NCI-H1105 treated with DMSO at 0.1 percent for 48 hours (cell line): ENCODE measurements at places on chromosomes 13 and 19.

DNA sequence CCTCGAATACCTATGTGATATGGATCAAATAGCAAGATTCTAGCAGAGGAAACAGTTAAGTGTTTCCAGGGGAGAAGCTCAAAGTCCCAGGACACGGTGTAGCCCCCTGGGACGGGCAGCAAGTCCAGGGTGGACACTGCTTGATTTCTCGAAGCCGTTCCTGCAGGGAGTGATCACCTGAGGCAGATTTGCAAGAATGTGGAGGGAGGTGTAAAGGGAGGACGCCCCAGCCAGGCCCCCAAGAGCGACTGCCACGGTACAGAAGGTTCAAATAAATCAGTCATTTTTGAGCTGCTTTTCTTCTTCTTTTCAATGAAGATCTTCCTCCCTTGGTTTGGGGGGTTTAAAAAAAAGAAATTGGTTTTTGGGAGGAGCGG is 41.4 kb downstream of the KLF2 start:
- DNase-seq: no peak

DNA sequence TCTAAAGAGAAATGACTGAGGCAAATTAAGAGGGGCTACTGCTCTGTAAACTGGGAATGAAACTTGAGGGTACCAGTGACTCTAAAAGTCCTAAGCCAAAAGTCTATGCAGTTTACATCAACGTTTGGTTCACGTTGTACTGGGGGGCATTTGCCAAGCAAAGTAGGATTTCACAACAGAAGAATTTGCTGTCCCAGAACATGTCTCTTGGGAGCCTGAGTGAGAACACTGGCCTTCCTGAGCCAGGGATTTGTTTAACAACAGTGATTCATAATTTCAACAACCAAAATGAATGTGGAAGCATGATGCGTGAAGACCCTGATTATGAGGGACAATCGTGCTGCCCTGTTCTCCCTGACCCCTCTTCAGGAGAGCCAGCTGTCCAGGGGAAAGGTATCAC is 178.0 kb downstream of the OXGR1 start:
- DNase-seq: no peak

DNA sequence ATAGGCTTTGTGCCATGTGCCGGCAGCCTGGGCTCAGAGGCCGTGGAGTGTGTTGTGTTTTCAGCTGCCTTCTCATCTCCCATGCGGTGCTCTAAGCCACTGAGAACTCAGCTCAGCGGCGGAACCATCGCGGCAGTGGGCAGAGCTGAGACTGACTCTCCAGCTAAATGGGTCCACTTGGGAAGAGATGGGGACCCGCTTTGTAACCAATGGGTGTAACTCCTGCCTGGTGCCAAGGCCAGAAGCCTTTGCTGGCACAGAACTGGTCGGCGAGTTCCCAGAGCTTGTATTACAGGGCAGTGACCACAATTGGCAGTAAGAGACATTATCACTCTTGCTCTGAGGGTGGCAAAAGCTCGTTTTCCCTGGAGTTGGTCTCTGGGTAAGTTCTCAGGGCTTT is 183.0 kb downstream of the STK24 start:
- no peak for DNase-seq

- DNase-seq: no peak
Measured at GRCh38 chr19:38030686-38031422, 123.8 kb downstream of the SIPA1L3 start.

GRCh38 chr13:90806016-90806615 is 541.4 kb upstream of the MIR17HG start:
- no peak for DNase-seq

DNA sequence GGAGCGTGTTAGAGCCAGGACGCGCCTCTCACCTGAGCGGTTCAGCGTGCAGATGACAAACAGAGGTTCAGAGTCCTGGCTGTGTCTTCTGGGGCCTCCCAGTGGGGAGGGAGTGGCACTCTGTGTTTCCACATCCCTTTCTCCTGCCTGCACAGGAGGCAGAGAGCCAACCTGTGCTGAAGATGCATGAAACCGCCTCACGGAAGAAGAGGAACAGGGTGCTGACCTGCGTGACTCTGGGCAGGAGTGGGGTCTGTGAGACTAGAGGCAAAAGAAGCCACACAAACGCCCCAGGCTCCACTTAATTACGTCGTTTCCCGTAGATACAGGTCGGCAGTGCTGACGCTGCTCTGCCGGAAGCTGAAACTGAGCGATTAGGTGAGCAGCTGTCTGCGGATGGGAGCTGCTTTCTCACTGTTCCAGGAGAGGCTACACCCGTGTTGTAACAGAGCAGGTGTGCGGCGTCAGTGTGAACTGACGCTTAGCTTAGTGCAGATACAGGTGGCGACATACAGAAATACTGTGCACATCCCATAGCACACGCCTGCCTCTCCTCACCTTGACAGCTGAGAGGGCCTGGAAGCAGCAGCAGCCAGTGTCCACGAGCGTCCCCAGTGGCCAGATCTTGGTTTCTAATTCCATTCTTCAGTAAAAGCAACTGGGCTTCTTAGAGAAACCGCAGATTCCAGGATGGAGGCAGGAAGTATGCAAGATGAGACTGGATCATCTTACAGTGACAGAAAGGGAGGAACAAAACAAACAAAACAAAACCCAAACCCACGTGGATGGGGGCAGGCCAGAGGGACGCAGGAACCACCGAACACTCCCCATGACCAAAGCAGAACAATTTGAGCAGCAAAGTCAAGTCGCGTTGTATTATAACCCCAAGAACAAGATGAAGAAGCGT is 37.7 kb upstream of the MCF2L start:
- peak; percentile 93 for DNase-seq

DNA sequence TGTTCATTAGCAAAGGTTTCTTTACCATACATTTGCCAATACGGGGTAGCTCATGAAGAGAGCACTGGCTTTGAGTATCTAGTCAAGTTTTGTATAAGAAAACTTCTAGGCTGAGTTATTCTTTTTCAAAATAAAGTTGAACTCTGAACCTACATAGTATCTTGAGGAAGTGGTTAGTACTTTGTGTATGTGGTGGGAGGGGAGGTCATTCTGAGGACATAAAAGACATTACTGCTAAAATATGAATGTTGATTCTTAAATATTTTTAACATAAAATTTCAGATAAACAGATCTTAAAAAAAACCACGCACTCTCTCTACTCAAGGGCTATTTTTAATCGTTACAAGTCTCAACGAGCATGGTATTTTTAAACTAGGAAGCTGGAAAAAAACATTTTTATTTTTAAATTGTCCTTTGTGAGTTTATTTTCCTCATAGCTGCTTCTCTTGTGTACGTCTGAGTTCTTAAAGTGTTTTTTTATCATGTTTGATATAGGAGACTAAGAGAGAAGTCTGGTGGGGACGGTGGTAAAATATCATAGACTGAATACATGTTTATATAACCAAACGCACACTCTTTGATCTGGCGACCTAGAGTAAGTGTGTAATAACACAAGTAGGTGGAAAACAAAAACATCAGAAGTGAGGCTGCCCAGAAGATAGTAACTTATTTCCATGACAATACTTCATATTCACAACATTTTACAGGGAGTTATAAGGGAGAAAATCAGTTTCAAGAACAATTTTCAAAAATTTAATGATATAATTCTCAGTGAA is 118.0 kb upstream of the POSTN start:
- no peak for DNase-seq

GRCh38 chr19:33904681-33905080 is 108.0 kb downstream of the KCTD15 start:
- DNase-seq: no peak

GRCh38 chr19:7866399-7867091 is 7.6 kb downstream of the PRR36 start:
- DNase-seq: no peak

GRCh38 chr19:3554254-3555083 is 2.9 kb downstream of the MFSD12 start:
- no peak for DNase-seq

DNA sequence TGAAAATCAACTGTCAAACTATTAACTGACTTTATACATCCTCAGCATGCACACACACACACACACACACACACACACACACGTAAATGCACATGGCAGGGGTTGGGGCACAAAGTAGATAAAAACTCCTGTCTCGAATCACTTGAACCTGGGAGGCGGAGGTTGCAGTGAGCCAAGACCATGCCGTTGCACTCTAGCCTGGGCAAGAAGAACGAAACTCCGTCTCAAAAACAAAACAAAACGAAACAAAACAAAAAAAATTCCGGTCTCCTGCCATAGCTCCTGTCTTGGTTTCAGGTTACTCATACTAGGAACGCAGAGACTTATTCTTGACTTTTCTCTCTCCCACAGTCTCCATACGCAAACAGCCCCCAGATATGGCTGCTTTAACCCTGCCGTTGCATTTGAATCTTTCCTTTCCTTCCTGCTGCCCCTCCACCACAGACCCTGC is 148.9 kb downstream of the SHISA2 start:
- DNase-seq: no peak

- no peak for DNase-seq
Measured at GRCh38 chr13:110830800-110831371, 84.0 kb downstream of the ANKRD10 start.

- no peak for DNase-seq
Measured at GRCh38 chr13:90047600-90047999, 1299.9 kb upstream of the MIR17HG start.

GRCh38 chr19:29530540-29531457 is 5.0 kb downstream of the VSTM2B start:
- no peak for DNase-seq

DNA sequence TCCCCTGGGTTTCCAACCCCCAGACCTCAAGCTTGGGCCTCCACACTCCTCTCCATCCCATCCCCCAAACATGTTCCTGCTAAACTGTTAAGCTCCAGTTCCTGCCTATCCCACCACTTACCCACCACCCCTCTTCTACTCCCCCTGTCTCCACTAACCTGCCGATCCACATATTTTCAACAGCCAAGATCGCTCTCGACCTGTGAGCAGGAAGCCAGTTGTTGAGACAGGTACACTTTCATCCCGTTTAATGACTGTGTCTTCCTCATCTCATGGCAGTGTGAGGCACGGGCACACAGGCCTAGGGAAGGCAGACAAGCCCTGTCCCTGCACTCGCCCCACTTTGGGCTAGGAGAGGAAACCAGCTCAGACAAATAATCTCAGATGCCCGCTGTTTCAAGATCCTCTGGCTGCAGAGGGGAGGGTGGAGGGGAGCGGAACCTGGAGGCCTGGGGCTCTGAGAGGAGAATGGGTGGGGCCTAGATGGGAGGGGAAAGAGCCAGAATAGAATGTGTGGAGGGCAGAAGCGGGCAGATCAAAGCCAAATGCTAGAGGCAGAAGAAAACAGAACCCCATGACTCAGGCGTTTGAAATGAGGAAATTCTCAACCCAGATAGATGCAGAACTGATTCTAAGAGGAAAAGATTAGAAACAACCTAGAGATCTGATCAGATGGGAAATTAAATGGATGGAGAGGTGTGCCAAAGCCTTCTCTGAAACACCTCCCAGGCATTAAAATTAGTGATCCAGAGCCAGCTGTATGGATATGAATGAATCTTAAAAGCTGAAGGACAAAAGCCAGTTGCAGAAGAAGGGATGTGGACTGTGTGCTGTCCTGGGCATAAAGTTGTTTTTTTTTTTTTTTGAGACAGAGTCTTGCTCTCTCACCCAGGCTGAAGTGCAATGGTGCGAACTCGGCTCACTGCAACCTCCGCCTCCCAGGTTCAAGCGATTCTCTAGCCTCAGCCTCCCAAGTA is 16.9 kb upstream of the CYP2S1 start:
- no peak for DNase-seq

GRCh38 chr19:38656171-38656981 is 8.9 kb downstream of the ACTN4 start:
- no peak for DNase-seq

GRCh38 chr19:15154002-15154612 is 46.7 kb downstream of the NOTCH3 start:
- DNase-seq: peak; percentile 5

- DNase-seq: no peak
Measured at GRCh38 chr19:51531349-51532315, at the start of gene SIGLEC6. SIGLEC6 (minus strand) TSS chr19:51531670; CDS start chr19:51531648, 22 bp downstream.

DNA sequence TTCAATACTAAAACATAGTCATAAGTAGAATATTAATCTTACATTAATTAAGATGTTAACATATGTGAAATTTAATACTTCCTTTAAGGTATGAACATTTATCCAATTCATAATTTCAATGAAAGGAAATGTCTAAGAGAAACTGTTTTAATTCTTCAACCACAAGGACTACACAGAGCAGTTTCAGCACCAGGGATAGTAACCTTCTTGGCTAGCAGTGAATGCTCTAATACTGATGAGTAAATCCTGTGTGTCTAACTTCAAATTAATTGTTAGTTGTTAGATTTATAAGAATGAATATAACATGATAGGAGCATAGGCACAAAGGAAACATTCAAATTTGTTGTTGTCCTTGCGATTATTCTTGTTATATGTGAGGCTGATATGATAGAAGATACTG is 15.6 kb upstream of the NBEA start:
- no peak for DNase-seq

GRCh38 chr19:19324059-19324770 is 3.6 kb downstream of the MAU2 start:
- no peak for DNase-seq

DNA sequence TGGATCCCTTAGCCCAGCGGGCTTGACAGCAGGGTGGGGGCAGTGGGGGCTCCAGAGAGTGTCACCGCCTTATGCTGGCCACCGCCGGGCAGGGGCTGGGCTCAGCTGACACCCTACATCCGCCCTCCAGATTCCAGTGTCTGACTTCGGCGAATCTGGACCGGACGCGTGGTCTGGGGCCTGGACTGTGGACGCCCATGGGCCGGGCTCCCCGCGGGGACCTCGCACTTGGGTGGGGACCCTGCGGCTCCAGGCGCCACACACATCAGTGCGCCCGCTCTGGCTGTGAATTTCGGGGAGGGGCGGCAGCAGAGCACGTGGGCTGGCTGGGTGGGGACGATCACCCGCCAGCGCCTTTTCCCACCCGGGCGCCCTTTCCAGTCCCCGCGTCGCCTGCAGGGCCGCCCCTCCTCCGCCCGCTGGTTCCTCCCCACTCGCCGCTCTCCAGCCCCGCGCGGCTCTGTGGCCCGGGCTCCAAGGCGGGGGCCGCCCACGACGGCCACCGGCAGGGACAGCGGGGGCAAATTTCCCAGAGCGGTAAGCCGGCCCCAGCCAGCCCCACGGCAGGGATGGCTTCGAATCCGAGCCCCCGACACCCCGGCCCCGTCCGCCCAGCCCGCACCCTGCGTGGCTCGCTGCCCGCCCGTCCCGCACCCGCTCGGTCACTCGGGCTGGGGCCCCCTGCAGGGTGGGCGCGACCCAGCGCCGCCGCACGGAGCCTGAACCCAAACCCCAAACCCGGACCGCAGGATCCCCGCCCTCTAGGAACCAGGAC is 23.3 kb upstream of the ZNF99 start:
- no peak for DNase-seq

GRCh38 chr19:2345794-2346663 is 14.0 kb upstream of the TMPRSS9 start:
- DNase-seq: peak; percentile 83

DNA sequence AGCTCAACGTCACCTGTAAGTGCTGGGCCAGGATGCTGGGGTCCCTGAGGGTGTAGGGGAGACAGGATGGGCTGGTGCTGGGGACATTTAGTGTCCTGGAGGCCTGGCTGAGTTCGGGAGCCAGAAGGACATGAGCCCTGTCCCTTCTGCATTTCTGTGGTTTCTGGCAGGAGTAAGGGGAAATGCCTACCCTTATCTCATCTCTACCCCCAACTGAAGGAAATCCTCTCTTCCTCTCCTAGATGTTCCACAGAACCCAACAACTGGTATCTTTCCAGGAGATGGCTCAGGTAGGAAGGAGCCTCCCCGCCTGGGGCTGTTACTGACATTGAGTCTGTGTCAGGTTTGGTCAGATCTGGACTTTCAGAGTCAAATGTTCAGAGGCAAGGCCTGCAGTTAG is 1.2 kb downstream of the CD33 start:
- no peak for DNase-seq

- DNase-seq: peak; percentile 40
Measured at GRCh38 chr13:61387694-61388093, 28.0 kb downstream of the PCDH20 start.
